NCI-H524 treated with DMSO at 0.1 percent for 48 hours (cell line): ENCODE measurements at places on chromosomes 11 and 22.

GRCh38 chr22:48944751-48945620, 882.7 kb downstream of the BRD1 start:
- DNase-seq, result no peak

DNA sequence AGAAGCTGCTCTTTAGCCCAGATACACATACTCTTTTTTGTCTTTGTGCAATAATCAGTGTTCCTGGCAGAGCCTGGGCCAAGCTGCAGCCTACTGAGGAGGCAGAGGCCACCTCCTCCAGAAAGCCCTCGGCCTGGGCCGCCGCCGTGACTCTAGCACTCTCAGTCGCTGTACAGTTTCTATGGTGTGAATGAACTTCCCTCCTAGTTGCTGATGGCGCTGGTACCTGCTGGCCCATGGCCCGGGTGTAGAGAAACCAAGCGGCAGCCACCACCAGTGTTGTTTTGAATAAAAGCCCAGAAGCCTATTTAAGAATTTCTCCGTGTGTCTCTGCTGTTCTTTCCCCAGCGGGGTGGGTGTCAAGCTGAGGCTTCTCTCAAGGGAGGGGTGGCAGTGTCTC, 118.9 kb downstream of the CACNA1I start:
- no peak for DNase-seq

- no peak for DNase-seq
Observed at GRCh38 chr22:21055880-21056319, 10.2 kb downstream of the LRRC74B start.

DNA sequence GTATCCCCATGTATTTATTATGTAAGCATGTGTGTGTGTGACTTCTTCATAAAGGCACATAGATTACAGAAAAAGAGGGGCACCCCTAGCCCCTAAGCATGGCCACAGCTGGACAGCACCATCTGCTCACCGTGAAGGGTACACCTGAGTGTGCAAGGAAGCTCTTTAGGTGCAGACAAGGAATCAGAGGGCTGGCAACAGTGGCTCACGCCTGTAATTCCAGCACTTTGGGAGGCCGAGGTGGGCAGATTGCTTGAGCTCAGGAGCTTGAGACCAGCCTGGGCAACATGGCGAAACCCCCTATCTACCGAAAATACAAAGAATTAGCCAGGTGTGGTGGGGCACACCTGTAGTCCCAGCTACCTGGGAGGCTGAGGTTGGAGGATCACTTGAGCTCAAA, 56.3 kb downstream of the DGCR2 start:
- DNase-seq, result no peak

DNA sequence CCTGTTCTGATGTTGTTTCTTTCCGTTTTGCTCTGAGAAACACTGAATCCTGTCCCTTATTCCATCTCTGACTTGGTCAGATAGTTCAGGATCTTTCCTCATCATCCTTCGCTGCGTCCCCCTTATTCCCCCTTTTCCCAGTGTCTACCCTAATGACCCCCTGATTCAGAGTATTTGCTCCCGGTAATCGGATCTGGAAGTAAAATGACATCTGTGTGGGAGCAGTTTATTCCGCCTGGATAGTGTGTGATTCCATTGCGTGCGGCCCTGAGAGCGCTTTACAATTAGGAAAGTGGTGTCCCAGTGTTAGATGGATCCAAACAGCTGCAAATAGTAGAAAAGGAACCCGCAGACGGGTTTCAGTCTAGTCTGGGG, 606 bp downstream of the DRG1 start:
- no peak for DNase-seq

DNA sequence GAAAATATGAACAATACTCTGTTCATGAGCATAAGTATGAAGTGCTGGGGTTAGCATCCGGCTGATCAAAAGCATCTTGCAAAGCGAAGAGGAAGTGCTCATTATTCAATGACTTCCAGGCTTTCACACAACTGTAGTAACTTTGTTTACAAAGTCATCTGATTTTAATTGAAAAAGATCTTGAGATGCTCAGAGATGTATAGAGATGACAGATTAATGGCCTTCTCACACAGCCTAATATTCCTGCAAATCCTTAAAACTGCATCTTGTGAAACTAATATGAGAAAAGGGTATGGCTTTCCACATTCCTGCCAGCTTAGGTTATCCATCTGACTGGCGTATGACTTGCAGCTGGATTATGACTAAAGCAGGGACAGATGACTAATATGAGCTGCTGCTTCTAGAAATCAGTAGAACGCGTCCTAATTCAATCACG, 125.4 kb downstream of the CASP12 start:
- no peak for DNase-seq

DNA sequence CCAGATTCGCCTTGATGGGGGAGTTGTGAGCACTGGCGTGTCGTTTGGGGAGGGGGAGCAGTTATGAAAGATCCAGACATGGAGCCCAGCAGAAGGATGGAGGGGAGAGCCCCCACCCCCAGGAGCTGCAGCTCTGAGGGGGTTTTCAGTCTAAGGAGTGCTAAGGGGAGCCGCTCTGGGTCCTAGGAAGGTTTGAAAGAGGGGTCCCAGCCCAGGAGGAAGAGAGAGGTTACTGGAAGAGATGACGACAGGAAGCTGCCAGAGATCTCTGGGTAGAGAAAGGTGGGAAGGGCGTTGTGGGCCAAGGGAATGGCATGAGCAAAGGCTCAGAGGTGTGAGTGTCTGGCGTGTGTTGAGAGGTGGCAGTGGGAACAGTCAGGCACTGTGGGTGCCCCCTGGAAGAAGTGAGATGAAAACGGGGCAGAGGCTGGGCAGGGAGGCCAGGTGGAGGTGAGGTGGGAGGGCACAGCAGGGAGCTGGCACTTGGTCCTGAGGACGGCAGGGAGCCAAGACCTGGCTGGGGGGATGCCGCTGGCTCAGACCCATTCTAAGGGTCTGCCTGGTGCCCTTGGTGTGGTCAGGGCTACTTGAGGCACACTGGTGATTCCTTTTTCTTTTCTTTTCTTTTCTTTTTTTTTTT, 1.8 kb downstream of the MGAT3 start:
- no peak for DNase-seq

- DNase-seq, result peak; percentile 49
Observed at GRCh38 chr11:27213232-27213660, 149.8 kb downstream of the CCDC34 start.

DNA sequence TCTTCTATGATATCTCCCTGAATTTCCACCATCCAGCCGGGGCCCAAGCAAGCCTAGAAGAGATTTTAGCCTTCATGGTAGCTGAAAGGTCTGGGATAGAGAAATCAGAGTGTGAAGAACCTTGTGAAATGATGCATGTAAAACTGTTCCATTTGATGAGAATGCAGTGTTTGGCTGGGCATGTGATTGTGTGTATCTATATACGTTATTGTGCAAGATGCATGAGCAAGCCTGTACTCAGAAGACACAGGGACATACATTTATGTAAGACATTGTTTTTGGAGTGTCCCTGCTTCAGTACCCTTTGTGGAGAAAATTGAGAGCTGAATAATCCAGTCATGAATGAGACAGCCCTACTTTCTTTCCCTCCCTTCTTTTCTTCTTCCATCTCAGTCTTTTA, 15.2 kb upstream of the OR52K2 start:
- no peak for DNase-seq
